ENCODE measurements at places on chromosomes 11 and 22. TPM values are rescaled to one million over a fixed set of nuclear protein-coding genes. Genes with fewer than 3 reads are reported as not detected.

C11orf42 gene
- total RNA-seq, result not detected

CD3G gene
- total RNA-seq, result 145 TPM

MYOD1 gene
- not detected for total RNA-seq

CHST1 gene
- total RNA-seq, result 0.36 TPM

CWF19L2 gene
- 17.6 TPM for total RNA-seq

OR56A1 gene
- total RNA-seq, result not detected

THY1 gene
- 1.8 TPM for total RNA-seq

MMP10 gene
- total RNA-seq, result 0.14 TPM

ARVCF gene
- 4.1 TPM for total RNA-seq

OR4A16 gene
- total RNA-seq, result not detected

TMEM132A gene
- 3.5 TPM for total RNA-seq

GAL gene
- total RNA-seq, result 0.92 TPM

MFNG gene
- total RNA-seq, result 207 TPM

GGTLC3 gene
- not detected for total RNA-seq

DLG2 gene
- total RNA-seq, result 1.0 TPM

All from activated CD4-positive, alpha-beta T cell treated with anti-CD3 and anti-CD28 coated beads, Interleukin-2, amount 10 ng/mL, durations not matched to agents 24 days and 14 days (primary cell).